ENCODE measurements at places on chromosomes 6 and 20.
A peak's percentile ranks its signal among the peaks of the same experiment; 100 is the strongest.

- DNase-seq = peak; percentile 54
Observed at GRCh38 chr20:64161356-64162238, 2.7 kb upstream of the MYT1 start.

DNA sequence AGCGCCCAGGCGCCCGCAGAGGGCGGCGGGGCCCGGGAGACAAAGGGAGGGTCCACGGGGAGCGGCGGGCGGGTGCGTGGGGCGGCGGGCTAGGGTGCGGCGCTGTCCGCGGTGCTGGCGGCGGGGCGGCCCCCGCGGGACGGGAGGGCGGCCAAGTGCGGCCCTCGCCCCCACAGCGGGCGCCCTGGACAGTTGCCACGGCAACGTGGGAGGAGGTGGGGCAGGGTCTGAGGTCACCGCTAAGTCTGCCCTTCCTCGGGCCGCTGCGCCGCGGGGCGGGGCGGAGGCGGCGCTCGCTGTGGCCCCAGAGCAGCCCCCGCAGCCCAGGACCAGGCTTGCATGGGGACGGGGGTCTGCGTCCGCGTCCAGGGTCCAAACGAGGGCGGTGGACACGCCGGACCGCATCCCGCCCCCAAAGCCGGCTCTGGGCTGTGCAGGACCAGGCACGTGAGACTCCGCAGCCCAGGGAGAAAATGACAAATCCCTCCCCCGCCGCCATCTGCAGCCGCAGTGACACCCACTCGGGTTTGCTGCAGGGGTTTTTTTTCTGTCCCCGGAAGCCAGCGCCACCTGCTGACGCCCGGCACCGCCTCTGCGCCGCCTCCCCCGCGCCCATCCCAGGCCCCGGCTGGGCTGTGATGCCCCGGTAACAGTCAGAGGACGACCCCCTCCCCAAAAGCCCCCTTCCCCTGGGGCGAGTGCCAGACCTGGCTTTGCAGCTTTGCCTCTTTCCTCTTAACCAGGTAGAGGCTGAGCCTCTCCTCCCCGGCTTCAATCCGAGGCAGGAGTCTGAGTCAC lies 36.8 kb downstream of the YTHDF1 start:
- no peak for DNase-seq

DNA sequence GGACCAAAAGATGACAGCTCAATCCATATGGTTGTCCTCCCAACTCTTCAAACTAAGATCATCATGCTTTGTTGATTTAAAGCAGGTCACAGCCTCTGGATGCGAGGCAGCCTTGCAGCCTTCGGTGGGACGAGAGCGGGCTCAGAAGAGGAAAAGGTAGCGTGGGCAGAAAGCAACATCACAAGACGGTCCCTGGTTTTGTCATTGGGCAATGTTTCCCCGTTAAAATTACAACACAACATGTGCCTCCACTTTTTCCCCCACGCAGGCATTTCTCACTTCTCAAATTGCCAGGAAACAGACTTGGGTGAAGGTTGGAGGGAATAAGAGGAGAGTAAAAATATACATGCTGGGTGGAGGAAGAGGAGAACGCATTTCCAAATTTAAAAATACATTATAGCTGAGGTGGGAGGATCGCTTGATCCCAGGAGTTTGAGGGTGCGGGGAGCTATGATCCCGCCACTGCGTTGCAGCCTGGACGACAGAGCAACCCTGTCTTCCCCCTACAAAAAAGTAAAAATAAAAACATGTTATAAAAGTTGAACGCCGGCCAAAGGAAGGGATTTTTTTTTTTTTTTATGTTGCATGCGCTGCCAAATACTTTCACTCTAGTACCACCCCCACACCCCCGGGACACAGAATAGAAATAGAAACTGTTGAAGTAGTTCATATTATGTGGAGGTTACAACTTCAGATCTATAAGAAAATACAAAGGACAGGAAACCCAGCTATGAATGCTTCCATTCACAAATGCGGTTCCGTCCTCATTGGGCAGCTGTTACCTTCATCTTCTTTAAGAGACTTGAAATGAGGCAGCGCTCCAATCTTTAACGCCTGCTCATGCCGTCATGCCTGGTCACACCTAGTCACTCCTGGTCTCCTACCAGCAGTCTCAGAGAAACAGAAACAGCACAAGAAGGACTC lies 13.9 kb upstream of the NAA20 start:
- DNase-seq = no peak

DNA sequence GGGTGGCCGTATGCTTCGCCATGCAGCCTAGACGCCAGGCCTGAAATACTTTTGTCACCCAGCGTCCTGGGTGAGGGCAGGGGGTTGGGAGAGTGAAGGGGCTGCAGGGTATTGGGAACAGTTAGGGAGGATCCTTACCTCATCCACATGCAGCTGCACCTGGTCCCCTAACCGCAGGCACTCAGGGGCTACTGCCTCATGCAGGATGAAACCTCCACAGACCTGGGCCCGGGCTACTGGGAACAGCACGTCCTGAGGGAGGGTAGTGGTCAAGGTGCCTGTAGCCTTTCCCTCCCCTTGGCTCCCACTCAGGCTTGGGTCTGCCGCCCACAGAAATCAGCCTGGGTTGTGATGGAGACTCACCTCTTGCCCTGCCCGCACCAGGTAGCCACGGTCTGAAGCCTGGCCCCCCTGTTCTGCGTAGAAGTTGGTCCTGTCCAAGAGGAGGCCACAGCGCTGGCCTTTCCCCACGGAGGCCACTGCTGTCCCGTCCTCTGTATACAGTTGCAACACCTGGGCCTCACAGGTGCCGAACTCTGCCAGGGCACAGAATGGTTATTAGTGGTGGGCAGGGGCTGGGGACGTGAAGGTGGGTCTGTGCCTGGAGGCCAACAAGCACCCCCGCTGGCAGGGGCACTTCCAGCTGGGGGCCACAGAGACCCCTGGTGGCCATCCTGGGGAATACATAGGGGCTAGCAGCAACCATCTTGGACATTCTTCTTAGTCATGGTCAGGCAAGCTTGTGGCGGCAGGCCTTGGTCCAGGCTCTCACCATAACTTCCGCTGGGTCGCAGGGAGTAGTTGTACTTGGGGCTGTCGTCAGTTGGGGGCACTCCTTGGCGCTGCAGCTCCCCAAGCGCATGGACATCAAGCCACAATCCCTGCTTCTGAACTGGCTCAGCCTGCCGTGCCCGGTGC lies 8.6 kb downstream of the AARS2 start:
- DNase-seq = no peak

- no peak for DNase-seq
Observed at GRCh38 chr6:63114610-63115211, 96.6 kb upstream of the FKBP1C start.

GRCh38 chr6:7264686-7265384 lies 48.2 kb downstream of the SSR1 start:
- no peak for DNase-seq

Data from right renal pelvis (tissue), 4 donors.